CD8-positive, alpha-beta T cell (primary cell): ENCODE measurements at places on chromosomes 6 and 20.
A peak's percentile ranks its signal among the peaks of the same experiment; 100 is the strongest.

- no peak for DNase-seq
Observed at GRCh38 chr6:12271997-12272396, 18.2 kb upstream of the EDN1 start.

DNA sequence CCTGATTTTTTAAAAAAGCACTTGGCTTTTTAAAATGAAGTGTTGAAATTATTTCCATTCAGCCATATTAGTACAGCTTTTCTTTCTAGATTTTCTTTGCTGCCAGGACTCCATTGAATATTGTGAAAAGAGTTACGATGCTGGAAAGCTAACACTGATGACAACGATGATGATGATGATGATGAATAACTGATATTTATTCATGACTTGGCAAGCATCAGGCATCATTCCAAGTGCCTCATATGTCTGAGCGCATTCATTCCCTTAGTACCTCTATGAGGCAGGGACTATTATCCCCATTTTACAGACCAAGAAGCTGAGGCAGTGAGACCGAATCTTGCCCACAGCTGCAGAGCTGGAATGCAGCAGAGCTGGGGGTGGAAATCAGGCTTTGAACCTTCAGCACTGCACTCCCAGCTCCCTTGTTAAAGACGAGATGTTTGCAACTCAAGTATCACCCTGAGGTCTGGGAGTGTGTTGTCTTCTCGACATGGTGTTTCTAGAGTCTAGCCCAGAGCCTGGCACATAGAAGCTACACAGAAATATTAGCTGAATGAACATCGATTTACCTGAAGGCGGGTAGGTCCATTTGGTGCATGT, 85.5 kb upstream of the FRMD1 start:
- DNase-seq, result no peak

DNA sequence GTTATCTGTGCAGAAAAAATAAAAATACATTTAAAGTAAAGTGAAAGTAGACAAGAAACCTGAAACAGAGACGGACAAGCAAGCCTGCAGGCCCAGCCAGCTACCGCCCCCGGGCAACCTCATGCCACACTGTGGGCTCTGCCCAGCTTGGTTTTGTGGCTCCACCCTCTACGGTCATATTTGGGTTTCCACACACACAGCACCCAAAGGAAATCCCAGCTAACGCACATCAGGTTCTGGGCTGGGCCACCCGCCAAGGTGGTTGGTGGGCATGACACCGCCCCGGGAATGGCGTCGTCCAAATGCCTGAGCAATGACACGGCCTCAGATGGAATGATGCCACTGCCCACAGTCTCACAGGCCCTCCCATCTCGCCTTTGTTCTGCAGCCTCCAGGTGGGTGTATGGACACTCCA, 22.9 kb downstream of the FAM110A start:
- peak; percentile 52 for DNase-seq

- DNase-seq, result peak; percentile 10
Observed at GRCh38 chr20:64099086-64099786, 8.1 kb downstream of the NPBWR2 start.

DNA sequence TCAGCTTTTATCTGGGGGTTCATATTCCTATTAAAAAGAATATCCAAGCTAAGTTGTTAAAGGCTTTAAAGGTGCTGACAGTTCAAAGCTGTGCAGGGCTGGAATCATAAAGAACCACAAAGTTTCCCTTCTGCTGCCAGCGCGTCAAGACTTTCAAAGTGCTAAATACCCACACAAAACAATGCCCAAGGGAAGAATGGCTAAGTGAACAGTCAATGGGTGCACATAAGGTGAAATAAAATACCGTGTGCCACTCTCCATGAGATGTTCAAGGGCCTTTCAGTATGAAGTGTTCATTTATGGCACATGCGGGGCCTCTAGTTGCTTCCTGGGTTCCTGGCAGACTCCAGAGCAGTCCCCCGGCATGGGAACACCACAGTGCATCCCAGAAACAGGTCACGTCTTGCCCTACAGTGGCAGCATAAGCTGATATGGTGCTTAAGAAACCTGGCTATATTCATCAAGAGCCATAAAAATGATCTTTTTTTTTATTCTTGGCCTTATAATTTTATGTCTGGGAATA, 14.1 kb downstream of the TXNDC5 start:
- no peak for DNase-seq

DNA sequence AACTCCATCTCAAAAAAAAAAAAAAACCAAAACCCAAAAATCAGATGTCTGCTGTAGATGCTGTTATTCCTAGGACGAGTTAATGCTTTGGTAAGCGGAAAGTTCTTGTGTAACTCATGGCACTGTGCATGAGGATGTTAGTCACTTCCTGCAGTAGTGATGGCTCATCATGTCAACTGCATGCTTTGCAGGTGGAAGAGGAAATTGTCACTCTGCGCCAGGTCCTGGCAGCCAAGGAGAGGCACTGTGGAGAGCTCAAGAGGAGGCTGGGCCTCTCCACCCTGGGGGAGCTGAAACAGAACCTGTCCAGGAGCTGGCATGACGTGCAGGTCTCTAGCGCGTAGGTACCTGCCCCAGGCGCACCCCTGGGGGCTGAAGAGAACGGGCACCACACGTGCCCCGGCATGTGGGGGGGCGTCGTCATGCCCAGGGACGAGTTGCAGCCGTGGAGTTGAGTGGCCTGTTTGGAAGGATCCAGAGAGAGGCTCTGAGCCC, 8.5 kb downstream of the TPD52L2 start:
- no peak for DNase-seq

- DNase-seq, result no peak
Observed at GRCh38 chr6:358432-358831, 33.1 kb upstream of the IRF4 start.
